ENCODE measurements at places on chromosomes 6 and 20. TPM values are rescaled to one million over a fixed set of nuclear protein-coding genes. Genes with fewer than 3 reads are reported as not detected.

The LST1 gene
- 9.5 TPM for total RNA-seq

The PTK6 gene
- 0.75 TPM for total RNA-seq

The OOEP gene
- 0.97 TPM for total RNA-seq

The HSF2 gene
- total RNA-seq: 10.6 TPM

The ADGRF1 gene
- not detected for total RNA-seq

The BPIFB4 gene
- total RNA-seq: not detected

The PNRC1 gene
- total RNA-seq: 460 TPM

The LIN28B gene
- not detected for total RNA-seq

DNA sequence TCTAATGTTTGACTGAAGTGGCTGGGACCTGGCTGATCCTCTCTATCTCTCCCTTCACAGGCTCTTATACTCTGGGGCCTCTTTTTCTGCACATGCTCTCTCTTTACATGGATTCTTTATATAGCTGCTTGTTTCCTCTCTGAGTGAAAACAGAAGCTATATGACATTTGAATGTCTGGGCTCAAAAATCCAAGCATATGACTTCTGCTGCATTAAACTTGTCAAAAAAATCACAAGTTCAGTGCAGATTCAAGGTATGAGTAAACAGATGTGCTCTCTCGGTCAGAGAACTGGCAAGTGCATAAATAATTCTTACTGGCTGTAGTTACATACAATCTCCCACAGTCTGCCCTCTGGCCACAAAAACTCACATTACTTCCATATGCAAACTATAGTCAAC lies 96.6 kb downstream of the LCA5 start:
- DNase-seq: no peak

DNA sequence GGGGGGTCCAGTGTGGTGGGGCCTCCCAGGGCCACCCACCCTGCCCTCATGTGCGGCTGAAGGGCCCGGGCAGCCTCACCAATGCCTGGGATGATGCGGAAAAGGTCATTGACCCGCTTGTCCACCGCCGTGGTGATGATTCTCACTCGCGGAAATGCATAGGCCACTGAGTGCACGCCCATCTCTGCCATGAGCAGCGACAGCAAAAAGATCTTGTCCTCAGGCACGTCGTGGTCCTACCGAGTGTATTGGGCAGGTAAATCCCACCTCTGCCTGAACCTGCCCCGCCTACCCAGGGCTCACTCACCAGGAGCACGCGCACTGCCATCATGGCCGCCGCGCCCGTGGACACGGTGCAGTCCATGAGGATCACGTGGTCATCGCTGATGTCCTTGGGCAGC lies 16.1 kb downstream of the UCKL1 start:
- DNase-seq: no peak

DNA sequence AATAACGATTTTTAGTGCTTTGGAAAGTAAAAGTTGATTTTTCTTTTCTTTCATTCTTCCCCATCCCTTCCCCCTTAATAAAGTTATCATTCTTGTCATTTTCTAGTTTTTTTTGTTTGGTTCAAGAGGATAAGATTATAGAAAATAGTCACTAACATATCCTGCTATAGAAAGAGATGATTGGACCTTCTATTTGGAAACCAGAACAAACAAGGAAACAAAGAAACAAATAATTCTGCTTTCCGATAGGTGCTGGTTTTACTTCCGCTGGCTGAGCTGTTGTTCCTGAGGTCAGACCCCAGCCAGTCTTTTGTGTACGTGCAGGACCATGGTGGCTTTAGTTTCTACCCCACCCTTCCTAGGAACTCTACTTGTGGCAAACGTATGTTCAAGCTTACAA lies at the start of gene CDH26:
Gene CDH26, plus strand, starts transcription at position 301 of the 400 bp plus-strand sequence. CDS start 304 bp downstream, outside the sequence.
- no peak for DNase-seq

DNA sequence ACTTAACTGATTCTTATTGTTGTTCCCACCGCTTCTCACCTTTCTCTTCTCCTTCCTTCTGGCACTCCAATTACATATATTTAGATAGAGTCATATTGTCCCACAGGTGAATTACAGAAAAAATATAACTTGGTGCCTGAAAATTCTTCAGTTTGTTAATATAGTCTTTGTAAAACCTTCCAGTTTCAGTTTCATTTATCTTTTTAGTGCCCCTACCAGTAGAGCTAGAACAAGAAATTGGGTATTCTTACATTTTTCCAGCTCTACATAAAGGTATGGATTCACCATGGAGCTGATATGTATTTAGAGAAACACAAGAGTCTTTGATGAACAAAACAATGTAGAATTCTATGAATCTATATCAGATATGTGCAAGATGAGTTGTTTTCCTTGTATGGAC lies 10.7 kb downstream of the MANEA start:
- DNase-seq: no peak

- DNase-seq: no peak
Observed at GRCh38 chr6:49457771-49458170, 5.3 kb downstream of the MMUT start.

GRCh38 chr6:34940030-34940434 lies 51.0 kb downstream of the ANKS1A start:
- DNase-seq: no peak

GRCh38 chr6:17928514-17929430 lies 58.7 kb downstream of the KIF13A start:
- DNase-seq: no peak

DNA sequence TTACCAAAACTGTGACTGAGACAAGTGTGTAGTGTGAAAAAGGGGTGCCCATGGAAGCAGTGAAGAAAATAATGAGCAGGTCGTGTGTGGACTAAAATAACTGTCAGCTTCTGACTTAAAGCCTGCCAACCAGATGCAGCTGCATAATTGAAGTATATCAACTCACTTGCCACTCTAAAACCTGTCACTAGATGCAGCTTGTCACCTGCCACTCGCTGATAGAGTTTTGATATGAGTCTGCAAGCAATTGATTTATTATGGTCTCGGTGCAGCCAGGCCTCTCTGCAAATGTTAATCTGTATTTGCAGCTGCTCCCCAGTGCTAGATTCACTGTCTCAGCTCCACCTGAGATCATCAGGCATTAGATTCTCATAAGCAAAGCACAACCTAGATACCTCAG lies 1090.0 kb upstream of the EYS start:
- DNase-seq: no peak

- DNase-seq: no peak
Observed at GRCh38 chr6:84575264-84575663, 189.1 kb downstream of the TBX18 start.

DNA sequence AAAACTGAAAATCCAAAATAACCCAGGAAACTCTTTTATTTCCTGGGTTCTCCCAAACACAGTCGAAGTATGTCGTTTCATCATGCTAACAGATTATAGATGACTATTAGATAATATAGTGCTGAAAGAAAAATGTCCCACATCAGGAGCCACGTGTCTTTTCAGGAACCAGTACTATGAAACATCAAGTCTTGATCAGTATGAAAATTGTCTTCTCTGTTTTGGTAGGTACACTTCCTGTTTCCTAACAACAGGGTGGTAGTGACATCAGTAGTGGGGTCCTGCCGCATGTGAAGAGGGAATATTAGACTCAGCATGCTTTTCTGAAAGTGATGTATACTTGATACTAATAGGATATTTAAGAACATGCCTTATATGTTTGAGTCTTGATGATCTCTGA lies 136.7 kb downstream of the HIVEP1 start:
- DNase-seq: no peak

DNA sequence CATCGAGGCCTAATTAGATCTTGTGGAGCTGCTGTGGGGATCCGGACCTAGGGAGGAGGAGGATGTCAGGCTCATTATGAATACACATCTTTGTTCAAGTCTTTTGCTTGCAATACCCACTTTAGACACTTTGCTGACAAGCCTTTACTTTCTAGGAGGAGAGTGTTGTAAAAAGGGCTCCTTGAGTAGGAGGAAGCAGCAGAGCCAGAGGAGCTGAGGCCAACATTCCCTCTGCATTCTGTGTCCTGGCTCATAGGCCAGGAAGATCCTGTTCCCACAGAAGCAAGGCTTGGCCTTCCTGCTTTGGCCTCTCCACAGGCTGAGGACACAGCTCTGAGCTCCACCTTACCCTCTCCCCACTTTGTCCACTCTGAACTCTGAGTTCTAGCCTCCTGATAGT lies 67.1 kb downstream of the TPD52L1 start:
- no peak for DNase-seq

- DNase-seq: no peak
Observed at GRCh38 chr20:11352041-11352440, 565.7 kb upstream of the BTBD3 start.

DNA sequence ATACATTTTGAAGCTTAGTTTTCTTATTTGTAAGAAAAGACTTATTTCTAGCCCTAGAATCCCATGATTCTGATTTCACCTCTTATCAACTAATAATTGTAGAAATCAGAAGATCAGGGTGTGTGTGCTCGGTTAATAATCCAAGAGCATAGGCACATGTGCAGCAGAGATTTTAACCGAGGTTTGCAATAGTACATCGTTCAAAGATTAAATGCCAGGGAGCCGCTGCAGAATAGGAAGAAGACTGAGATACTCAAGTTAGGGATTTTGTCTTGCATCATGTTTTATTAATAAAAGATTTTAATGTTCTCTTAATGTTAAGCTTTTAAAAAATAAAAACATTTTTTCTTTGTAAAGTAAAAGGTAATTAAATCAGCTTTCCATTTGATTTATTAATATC lies 6.9 kb downstream of the STX16 start:
- DNase-seq: no peak

DNA sequence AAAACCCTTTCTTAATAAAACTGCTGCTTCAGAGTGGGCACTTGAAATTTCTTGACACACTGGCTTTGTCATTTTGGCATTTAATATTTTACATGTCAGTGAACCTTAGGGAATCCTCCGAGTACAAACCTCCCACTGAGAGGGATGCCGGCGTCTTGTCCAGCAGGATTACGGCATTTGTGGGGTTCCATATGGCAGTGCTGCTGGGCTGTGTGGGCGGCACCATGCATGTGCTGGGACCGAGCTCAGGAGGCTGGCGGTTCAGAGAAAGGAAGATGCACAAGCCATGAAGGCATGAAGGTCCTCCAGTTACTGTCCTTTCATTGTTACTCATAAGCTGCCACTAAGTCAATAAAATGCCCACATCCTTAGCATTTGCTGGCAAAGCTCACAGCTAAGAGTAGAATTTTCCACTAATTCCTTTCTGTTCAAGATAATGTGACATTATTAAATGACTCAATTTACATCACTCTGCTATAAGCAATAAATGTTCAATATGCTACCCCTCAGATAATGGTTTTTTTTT lies 61.4 kb downstream of the LY86 start:
- DNase-seq: no peak

- DNase-seq: no peak
Observed at GRCh38 chr6:5471637-5472398, 210.5 kb downstream of the FARS2 start.
